Articular chondrocyte of knee joint (primary cell): ENCODE measurements at places on chromosomes 3 and 15. TPM values are rescaled to one million over a fixed set of nuclear protein-coding genes. Genes with fewer than 3 reads are reported as not detected.

SYNM gene
- 24.5 and 31.5 TPM in 2 replicates for total RNA-seq

SV2B gene
- under 0.01 TPM in 1 of 2 replicates, not detected in the other for total RNA-seq

LRRIQ4 gene
- under 0.01 TPM in 1 of 2 replicates, not detected in the other for total RNA-seq

IL5RA gene
- not detected in 2 replicates for total RNA-seq

CASR gene
- not detected in 2 replicates for total RNA-seq
